ENCODE measurements at places on chromosomes 7 and 10.

DNA sequence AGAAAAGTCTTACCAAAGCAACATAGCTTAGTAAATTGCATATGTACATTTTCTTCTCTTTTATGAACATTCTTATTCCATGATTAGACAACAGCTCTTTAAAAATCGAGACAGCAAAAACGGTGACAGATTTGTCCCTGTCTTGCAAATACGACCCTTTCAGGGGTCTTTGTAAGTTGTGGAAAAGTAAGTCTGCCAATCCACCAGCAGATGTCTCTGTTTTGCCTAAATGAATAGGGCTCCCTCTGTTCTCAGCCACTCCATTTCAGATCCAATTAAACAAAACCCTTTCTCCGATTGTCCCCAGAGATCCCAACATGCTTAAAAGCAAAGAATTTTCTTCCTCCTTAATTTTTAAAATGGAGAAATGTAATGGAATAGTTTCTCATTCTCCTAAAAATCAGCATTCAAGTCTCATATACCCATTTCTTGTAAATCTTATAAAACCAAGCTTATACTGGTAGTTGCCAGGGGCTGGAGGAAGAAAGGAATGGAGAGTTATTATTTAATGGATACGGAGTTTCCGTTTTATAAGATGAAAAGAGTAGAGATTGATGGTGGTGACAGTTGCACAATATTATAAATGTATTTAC is 61.0 kb upstream of the NFE2L3 start:
- DNase-seq = no peak

- DNase-seq = no peak
Measured at GRCh38 chr10:72156223-72156622, 59.6 kb upstream of the ANAPC16 start.

DNA sequence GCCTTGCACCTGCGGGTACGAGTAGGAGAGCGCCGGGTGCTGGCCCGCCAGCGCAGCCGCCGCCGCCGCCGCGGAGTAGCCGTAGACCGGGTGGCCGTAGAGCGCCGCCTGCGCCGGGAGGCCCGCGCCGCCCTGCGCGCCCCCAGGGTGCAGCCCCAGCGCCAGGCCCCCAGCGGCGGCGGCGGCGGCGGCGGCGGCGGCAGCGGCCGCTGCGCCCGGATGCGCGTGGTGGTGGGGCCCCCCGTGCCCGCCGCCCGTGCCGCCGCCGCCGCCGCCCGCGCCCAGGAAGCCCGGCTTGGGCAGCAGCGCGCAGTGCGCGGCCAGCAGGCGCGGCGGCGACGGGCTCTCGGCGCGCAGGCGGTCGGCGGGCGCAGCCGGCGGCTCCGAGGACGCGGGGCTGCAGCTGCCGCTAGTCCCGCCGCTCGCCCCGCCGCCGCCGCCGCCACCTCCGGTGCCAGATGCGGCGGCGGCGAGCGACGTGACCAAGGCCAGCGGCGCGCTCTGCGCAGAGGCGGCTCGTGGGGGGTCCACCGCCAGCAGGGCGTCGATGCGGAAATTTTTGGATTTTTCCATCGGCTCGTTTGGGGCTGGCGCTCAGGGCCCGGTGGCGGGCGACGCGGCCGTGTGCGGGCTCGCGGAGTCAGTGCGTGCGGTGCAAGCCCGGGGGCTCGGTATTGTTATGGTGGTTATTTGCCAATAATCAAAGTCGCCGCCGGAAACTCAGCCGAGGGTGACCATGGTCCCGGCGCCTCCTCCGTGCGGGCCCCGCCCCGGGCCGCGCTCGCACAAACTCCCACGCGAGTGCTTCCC is 480 bp downstream of the MNX1 start:
- DNase-seq = no peak

DNA sequence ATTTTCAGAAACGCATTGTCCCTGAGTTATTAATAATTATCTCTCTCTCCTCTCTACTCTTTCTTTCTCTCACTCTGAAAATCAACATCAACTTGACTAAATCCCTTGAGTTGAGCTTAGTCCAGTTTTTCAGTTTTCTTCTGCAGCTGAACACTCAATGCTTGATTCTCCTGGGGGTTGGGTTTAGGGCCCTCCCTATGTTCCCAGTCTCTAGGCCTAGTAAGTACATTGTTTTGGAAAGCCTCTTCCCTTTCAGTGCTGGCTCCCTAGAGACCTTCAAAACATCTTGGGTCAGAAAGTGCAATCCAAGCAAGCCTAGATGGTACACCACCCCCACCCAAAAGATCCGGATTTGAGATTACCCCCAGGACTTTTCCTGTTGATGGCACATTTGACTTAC is 488.5 kb downstream of the LRMDA start:
- DNase-seq = no peak

- no peak for DNase-seq
Measured at GRCh38 chr7:14289957-14290356, 300.5 kb upstream of the ETV1 start.

DNA sequence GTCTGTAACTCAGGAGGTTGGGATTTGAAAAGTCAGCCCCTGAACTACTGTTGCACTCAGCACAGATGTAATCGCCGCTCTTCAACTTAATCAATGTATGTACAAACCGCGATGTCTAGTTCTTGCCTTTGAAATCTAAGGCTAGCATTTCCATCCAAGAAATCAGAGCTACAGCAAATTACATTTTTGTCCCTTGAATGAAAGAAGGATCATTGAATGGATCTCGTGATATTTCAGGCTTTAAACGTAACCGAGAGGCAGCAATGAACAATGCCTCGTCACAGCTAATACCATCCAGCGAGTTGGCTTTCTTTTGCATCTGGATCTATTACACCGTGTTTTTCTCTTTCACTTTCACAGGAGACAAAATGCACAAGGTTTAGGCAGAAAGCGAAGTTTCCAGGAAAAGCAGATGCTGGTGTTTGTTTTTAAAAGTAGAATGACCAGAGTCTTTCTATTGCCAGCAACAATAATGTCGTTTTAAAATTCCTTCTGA is 5.5 kb downstream of the SKIDA1 start:
- DNase-seq = no peak

DNA sequence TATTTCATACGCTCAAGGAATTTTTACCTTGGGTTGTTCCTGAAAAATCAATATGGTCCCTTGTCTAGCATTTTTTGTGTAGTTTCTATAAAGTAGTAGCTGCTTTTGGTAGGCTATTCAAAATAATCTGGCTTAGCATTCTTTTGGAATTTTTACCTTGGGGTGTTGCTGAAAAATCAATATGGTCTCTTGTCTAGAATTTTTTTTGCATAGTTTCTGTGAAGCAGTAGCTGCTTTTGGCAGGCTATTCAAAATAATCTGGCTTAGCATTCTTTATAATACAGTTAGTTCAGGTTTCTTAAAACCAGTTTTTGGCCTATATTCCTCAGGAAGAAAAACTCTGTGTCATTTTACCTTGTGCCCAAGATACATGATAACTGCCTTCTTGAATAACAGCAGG is 301.9 kb downstream of the SUGCT start:
- no peak for DNase-seq

DNA sequence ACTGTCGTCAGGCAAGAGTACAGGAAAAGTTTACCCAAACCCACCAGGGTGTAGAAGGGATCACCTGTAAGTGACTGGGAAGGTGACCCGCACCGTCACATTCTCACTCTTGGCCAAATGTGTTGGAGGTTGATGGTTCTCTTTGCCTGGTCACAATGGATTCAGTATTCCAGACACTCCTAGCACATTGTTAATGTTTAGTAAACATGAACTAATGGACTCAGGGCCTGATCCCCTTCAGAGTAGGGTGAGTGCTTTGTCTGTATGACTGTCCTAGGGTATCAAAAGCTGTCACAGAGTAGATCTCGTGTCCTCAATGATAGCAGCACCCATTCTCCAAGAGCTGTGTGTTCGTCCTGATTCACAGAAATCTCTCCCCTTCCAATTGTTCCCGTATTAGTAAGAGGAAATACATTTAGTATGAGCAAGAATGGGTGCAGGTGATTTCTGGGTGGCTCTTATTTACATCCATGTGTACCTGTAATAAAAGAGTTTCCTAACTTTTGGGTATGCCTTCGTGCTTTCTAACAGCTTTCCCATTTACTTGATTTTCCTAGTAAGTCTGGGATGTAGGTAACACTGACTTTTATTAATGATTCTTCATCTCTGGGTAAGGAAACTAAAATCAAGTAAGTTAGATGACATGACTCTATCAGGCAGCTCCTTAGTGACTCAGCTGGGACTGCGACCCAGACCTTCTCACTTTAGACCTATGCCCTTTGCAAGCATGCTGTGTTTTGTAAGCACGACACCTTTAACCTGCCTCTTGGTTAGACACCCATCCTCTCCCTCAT is 4.7 kb downstream of the EEPD1 start:
- DNase-seq = no peak

DNA sequence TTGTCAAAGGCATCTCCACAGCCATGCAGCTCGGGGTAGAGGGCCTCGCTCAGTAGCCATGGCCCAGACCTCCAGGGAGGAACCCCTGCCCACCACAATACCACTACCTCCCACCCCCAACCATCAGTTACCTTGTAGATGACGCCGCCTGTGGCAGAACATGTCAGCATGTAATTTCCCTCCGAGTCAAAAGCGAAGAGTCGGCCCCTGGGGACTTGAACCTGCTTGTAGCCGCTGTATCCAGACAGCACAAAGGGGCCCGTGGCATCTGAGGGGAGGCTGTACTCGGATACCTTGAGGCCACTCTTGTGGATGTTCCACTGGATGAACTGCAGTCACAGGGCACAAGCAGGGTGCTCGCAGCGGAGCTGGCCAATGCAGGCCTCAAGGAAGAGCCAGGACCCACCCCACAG is 16.3 kb upstream of the CYREN start:
- no peak for DNase-seq

DNA sequence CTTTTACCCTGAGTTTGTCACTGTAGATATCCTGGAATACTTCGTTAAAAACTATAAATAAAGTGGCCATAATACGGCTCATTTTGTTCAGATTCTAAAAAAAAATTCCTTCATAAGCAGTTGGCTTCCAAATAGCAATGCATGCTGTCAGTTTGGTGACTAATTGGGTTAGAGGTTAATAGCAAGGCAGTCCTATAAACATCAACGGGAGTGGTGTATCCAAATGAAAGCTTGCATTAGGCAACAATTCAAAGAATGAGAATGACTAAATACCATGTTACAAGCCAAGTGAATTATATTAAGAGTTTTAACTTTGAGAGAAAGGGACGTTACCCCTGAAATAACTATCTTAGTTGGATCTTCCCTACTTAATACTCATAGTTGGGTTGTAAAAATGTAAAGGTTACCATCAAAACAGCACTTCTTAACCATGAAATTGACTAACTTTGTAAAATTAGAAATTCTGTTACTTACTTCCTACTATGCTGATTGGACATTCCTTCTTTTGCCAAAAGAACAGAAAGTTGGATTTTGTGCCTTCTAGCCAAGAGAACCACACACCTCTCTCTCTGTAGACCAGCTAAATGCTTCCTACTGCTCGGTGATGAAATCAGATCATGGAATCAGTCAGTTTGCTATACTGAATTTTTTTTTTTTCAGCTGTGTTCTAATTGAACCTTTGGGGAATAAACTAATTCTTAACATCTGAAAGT is 98.0 kb downstream of the KAT6B start:
- no peak for DNase-seq

DNA sequence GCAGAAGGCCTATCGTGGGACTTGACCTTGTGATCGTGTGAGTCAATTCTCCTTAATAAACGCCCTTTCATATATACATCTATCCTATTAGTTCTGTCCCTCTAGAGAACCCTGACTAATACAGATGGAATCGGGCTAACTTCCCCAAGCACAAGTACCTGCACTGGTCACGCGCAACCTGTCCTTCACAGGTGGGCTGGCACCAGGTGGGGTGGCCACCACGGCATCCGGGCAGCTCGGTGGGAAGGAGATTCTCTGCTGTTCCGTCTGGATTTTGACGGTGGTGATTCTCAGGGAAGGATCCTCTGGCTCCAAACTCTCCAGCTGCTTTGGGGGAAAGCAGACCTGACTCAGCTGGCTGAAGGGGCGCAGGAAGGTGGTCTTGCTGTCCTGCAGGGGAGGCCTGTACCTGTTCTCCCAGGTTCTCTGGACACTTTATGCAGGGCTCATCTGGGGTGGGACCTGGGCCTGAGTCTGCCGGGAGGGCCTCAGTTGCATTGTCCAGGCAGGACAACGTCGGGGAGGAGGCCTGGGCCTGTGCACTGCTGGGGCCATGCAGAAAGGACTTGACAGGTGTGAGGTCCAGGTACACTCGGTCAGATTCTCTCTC is 61.1 kb downstream of the VWA2 start:
- no peak for DNase-seq

GRCh38 chr7:79414910-79415309 is 38.6 kb downstream of the MAGI2 start:
- DNase-seq = no peak

GRCh38 chr7:91043924-91044645 is 220.1 kb upstream of the FZD1 start:
- DNase-seq = no peak
